ENCODE measurements at places on chromosomes 13 and 19. TPM values are rescaled to one million over a fixed set of nuclear protein-coding genes. Genes with fewer than 3 reads are reported as not detected.

DNA sequence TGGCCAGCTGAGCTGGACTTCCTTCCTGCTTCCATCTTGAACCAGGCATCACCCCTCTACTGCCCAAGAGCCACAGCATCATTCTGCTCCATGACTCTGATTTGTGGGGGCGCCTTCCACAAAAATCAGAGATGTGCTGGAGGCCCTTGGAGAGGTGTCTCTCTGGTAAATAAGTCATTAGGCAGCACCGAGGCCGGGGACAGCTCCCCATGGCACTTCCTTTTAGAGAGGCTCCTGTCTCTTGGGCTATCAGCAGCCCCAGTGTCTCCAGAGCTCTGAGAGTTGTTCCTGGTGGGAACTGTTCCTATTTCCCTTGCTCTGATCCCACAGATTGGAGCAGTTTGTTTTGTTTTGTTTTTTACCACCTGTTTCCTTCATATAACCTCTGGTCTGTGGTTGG lies 19.9 kb downstream of the NWD1 start:
- DNase-seq: no peak

- DNase-seq: no peak
Measured at GRCh38 chr19:39410017-39410830, 2.2 kb upstream of the PLEKHG2 start.

DNA sequence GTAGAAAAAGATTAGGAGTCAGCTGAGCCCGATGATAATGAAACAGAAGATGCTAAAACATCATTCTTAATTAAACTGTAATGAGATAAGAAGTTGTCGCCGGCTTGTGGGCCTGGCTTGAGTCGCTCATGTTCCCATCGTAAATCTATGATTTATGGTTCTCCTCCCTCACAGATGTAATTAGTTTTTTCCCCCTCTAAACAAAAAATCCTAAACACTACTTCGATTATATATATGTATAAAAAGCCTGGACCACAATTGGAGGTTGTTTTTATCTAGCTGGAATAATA lies 151.3 kb downstream of the PTPRS start:
- no peak for DNase-seq

DNA sequence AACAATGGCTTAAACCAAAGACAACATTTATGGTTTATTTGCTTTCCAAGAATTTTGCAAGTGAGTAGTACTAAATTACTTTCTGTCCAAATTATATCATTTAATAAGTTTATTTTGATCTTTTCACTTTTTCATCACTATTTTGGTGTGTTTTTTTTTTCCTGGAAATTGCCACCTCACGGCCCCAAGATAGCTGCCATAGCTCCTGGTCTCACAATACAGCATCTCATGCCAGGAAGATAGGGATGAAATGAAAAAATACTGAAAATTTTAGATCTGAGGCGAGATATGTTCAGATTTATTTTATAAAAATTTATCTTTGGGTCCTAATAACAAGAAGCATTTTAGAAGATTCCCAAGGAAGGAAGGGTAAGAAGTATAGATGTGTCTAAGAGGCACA lies 6.9 kb upstream of the FPR3 start:
- DNase-seq: no peak

- DNase-seq: no peak
Measured at GRCh38 chr13:33257841-33258807, 27.4 kb downstream of the STARD13 start.

The ZNF497 gene
- total RNA-seq: not detected
